AG09309 (cell line): ENCODE measurements at places on chromosomes 12 and 14.
A peak's percentile ranks its signal among the peaks of the same experiment; 100 is the strongest.

- no peak for DNase-seq
Measured at GRCh38 chr12:19688532-19688931, 249.2 kb downstream of the AEBP2 start.

DNA sequence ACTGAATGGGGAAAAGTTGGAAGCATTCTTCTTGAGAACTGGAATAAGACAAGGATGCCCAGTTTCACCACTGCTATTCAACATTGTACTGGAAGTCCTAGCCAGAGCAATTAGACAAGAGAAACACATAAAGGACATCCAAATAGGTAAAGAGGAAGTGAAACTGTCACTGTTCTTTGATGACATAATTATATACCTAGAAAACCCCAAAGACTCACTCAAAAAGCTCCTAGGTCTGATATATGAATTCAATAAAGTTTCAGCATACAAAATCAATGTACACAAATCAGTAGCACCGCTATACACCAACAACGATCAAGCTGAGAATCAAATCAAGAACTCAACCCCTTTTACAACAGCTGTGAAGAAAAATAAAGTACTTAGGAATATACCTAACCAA is 157.3 kb upstream of the DDHD1 start:
- DNase-seq, result no peak

DNA sequence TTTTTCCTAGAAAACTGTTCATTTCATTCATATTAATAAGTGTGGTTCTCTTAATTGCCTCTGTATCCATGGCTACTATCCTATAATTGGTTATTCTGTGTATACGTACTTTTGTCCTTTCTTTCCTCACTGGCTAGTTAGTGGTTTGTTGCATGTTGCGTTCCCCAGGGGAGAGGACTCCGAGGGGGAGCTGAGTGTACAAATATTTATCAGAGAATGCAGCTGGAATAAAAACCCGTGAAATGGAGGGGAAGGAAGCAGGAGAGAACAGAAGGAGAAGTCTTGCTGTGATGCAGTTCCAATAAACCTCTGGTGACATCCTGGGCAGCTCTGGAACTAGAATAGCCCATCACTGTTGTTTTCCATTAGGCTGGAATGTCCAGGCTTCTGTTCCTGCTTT is 117.1 kb upstream of the RGS6 start:
- no peak for DNase-seq

DNA sequence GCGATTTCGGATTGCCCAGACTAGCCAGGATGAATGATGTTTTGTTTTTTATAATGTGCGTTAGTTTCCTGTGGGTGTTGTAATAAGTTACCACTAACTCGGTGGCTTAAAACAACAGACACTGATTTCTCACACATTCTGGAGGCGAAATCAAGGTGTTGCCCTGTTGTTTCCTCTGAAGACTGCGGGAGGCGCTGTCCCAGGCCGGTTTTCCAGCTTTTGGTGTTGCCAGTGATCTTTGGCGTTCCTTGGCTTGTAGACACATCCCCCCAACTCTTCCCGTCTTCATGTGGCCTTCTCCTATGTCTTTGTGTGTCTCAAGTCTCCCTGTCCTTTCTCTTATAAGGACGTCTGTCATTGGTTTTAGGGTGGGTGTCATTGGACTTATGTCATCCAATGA is 267.7 kb downstream of the AACS start:
- DNase-seq, result no peak

DNA sequence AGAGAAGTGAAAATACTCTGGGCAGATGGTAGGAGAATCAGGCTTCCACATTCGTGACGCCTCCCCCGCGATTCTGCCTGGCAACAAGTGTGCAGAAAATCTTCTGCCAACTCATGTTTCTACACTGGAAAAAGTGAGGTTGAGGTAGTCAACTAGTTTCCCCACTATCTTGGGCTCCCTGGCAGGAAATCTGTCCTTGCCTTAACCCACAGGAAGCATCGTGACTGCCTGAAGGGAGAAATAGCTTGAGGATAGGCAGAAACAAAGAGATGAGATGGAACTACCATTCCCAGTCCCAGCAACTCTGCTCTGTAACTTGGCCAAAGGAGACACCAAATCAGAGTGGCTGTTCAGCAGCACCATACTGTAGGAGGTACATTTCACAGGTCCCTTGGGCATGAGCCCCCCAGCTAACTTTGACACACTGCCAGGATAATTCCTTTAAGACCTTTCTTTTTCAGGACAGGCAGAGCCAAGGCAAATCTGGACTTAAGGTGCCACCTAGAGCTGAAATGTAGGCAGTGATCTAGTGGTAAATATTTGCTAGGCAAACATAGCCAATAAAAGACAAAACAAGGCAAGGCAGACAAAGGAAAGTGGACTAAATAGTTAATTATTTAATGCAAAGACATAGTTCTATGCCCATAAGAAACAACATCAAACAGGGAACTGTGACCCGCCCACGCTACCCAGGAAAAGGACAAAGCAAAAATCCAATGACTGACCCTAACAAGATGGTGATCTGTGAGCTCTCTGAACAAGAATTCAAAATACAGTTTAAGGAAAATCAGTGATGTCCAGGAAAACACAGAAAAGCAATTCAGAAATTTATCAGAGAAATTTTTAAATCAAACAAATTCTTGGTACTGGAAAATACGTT is 205.1 kb downstream of the PTPRO start:
- no peak for DNase-seq

DNA sequence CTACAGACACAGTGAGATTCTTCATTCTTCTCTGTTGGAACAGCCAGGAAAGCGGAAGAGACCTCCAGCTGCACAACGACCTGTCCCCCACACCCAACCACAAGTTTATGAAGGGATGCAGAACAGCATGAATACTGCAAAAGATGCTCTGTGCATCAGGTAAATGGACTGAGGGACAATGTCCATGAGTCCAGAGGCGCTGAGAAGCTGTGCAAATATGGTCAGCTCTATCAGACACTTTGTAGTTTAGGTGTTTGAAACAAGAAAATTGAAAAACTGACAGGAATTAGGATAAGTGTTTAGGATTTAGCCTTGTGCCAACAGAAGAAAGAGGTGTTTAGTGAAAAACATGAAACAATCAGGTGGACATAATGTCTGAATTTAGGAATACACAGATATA is 33.1 kb upstream of the PZP start:
- DNase-seq, result no peak

GRCh38 chr12:75641031-75641780 is 129.8 kb upstream of the KRR1 start:
- peak; percentile 80 for DNase-seq
